Activated T-helper 2 cell treated with anti-CD3 and anti-CD28 coated beads, Interferon-gamma antibody, Interleukin-2, Interleukin-4, amounts not matched to agents 10 μg/mL and 5 μg/mL and 100 μg/mL, durations not matched to agents 14 hours and 24 hours and 36 hours (primary cell): ENCODE measurements at places on chromosomes 1 and 21. TPM values are rescaled to one million over a fixed set of nuclear protein-coding genes. Genes with fewer than 3 reads are reported as not detected.

Gene PRDM2
- 45.0 and 47.3 TPM in 2 replicates for total RNA-seq

Gene NTPCR
- 34.6 and 38.1 TPM in 2 replicates for total RNA-seq

Gene RXRG
- total RNA-seq: not detected in 2 replicates

Gene LCE1F
- not detected in 2 replicates for total RNA-seq

Gene PYGO2
- 30.4 and 30.6 TPM in 2 replicates for total RNA-seq

Gene CA14
- not detected in 2 replicates for total RNA-seq

Gene OR2L8
- total RNA-seq: 0.21 TPM in 2 replicates

Gene SLC44A5
- total RNA-seq: not detected in 2 replicates

DNA sequence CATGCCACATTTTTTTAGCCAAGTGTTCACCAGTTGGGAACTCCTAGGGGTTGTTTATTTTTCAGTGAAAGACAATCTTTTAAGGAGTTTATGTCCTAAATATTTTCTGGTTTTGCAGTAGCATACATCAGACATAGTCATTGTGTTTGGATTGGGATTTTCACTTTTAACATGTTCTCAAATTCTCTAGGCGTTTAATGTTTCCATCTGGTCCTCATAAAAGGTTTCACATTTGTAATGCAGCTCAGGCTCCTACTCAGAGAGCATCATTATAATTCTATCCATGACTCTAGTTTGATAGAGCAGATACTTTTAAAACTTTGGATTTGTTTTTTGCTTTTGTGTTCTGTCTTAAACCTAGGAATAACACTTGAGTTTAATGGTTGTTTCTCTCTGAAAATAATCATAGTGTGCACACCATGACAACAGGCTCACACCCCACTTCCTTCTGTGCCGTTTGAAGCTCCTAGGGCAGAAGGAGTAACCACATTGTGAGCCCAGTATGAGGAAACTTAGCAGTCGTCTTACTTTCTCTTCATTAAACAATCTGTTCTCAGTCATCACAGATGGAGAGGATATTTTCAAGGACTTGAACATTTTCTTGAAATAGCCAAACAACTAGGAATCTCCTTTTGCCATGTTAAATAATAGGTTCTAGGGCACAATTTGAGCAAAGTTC, 219.6 kb downstream of the PDE4B start:
- no peaks in the 10 kb centered on the region for H3K4me1 ChIP-seq
- no peaks in the 10 kb centered on the region for H3K36me3 ChIP-seq
- H3K4me3 ChIP-seq: no peak overlapping the region
- H3K27ac ChIP-seq: no peak overlapping the region
- H3K27me3 ChIP-seq: peaks cover 2% of the 10 kb centered on the region
- DNase-seq: no peak

DNA sequence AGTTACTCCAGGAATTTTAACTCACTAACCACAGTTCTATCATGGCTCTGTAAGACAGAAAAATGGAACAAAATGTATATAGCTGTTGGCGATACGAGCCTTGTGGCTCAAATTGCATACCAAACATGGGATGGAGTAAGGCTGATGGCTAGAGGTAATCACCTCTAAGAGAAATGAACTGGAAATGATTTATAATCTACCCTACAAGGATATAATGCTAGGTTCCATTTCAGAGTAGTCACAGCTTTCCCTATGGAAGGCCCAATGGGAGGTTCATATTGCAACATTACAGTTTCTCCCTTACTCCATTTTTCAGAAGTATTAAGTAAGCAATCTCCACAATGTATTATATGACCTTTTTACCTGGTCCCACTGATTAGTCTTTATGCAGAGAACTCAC, 61.6 kb downstream of the EDEM3 start:
- no peak for DNase-seq
- no peak overlapping the region for H3K4me3 ChIP-seq
- H3K27me3 ChIP-seq: no peaks in the 10 kb centered on the region
- H3K4me1 ChIP-seq: peaks cover 16% of the 10 kb centered on the region
- H3K36me3 ChIP-seq: peaks cover 45% of the 10 kb centered on the region

- H3K4me1 ChIP-seq: peaks cover 28% of the 10 kb centered on the region
- H3K27ac ChIP-seq: no peak overlapping the region
- H3K4me3 ChIP-seq: no peak overlapping the region
Measured at GRCh38 chr1:167666416-167666815, 36.4 kb downstream of the RCSD1 start.

DNA sequence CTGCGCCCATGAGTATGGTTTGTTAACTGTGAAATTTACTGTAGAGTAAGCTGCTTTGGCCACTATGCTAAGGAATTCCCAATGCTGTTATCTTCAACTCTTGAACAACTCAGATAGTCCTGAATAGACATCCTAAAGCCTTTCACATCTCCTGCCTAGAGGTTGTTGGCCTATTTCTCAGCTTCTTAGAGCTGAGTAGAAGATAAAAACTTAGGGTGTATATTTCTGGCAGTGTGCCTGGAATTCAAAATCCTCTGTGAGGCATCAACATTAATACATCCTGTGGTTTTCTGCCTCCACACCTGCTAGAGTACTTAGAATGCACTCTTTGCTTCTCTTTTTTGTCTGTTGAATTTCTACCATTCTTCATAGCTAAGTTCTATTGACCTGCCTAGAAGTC, 45.8 kb upstream of the RC3H1 start:
- DNase-seq: no peak
- H3K27me3 ChIP-seq: peaks cover 10% of the 10 kb centered on the region
- no peaks in the 10 kb centered on the region for H3K36me3 ChIP-seq
- no peak overlapping the region for H3K4me3 ChIP-seq

DNA sequence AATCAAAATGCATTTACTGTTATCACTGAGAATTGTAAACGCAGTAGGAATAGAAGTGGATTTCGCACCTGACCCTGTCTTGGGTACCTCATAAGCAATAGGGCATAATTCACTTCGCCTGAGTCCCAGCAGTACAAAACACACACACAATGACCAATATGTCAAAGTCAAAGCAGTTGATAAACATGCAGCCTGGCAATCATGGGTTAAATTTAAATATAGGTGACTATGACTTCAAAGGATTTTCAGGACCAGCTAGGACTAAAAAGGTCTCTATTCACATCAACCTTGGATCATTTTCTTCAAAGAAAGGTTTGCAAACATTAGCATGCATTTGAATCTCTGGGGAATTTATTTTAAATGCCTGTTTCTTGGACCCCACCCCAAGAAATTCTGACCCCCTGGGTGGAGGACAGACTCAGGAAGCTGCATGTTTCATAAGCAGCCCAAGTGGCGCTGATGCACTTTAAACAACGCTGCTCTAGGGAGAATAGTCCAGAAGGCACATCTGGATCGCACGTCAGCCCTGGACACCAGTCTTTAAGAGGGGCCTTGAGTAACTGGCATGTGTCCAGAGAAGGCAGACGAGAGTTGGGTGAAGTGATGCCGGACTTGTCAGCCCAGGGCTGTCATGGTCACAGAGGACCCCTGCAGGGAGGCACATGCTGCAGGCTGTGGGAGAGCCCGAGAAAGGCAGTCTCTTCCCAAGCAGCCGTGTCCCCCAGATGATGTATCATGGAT, 55.7 kb upstream of the EFHD2 start:
- peaks cover 9% of the 10 kb centered on the region for H3K27me3 ChIP-seq
- DNase-seq: no peak
- H3K4me3 ChIP-seq: no peak overlapping the region
- H3K27ac ChIP-seq: no peak overlapping the region

GRCh38 chr1:183444243-183444642, 26.1 kb upstream of the NMNAT2 start:
- no peaks in the 10 kb centered on the region for H3K4me1 ChIP-seq
- H3K4me3 ChIP-seq: no peak overlapping the region
- no peaks in the 10 kb centered on the region for H3K36me3 ChIP-seq

DNA sequence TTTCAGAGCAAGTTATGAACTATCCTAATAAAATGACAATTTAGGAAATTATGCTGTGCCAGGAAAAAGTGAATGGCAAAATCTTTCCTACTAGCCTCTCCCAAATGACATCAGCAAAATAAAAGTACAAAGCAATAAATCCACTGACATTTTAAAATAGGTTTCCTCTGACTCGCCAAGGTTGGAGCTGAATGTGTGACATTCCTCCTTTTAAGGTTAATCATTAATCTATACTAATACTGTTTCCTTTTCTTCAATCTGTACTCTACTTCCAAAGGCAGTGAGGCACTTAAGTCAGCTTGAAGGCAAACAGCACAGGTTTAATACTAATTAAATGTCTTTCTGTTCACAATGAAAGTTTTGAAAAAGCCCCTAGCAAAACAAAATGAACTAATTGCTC, 15.7 kb downstream of the RNF19B start:
- H3K4me3 ChIP-seq: no peak overlapping the region
- H3K27ac ChIP-seq: no peak overlapping the region
- DNase-seq: no peak
- H3K4me1 ChIP-seq: peaks cover 35% of the 10 kb centered on the region
- peaks cover 61% of the 10 kb centered on the region for H3K36me3 ChIP-seq
- H3K27me3 ChIP-seq: no peaks in the 10 kb centered on the region

DNA sequence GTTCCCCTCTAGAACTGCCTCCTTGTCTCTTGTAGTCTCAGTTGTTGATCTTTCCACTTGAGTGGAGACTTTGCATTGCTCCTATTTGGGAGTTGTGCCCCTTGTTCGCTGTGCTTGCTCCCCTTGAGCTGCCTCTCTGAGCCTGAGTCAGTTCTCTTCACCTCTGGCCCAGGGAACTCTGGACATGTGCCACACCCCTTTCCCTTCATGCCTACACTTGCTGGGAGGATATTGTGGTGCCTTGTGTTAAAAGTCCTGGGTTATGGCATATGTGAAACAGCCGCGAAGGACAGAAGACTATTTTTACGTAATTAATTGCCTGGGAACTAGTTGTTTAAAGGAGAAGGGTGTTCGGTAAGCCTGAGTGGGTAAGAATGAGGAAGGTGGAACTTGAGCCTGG, 32.2 kb upstream of the RPTN start:
- H3K4me3 ChIP-seq: no peak overlapping the region
- H3K4me1 ChIP-seq: peaks cover 4% of the 10 kb centered on the region
- no peak for DNase-seq

- H3K27ac ChIP-seq: no peak overlapping the region
- no peak for DNase-seq
- peaks cover 8% of the 10 kb centered on the region for H3K4me1 ChIP-seq
- no peak overlapping the region for H3K4me3 ChIP-seq
- H3K36me3 ChIP-seq: no peaks in the 10 kb centered on the region
Measured at GRCh38 chr1:16172964-16173446, 17.1 kb upstream of the EPHA2 start.

- H3K4me3 ChIP-seq: no peak overlapping the region
- peaks cover 71% of the 10 kb centered on the region for H3K27me3 ChIP-seq
- no peak overlapping the region for H3K27ac ChIP-seq
- no peak for DNase-seq
- H3K4me1 ChIP-seq: peaks cover 2% of the 10 kb centered on the region
Measured at GRCh38 chr1:217138173-217138765, 415.0 kb upstream of the ESRRG start.

DNA sequence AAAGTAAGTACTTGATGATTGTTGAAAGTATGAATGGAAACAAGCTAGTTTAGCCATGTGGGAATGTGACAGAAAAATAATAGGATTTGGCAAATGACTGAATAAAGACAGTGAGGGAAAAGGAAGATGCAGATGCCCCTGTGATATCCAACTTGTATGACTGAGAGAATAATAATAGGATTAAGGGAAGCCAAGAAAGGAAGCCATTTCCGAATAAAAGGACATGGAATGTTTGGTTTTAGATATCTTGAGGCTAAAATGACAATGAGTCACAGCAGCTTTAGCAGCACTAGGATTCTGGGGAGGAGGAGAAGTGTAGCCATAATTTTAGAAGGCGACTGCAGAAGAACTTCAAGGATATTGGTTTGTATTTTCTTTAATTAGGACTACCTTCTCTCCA, 109.2 kb downstream of the TTLL7 start:
- H3K27me3 ChIP-seq: peaks cover 2% of the 10 kb centered on the region
- H3K4me3 ChIP-seq: no peak overlapping the region
- no peaks in the 10 kb centered on the region for H3K4me1 ChIP-seq
- H3K36me3 ChIP-seq: no peaks in the 10 kb centered on the region

- H3K27me3 ChIP-seq: peaks cover 9% of the 10 kb centered on the region
- no peak for DNase-seq
- H3K4me3 ChIP-seq: no peak overlapping the region
Measured at GRCh38 chr1:61474269-61474817, 250.6 kb downstream of the TM2D1 start.

DNA sequence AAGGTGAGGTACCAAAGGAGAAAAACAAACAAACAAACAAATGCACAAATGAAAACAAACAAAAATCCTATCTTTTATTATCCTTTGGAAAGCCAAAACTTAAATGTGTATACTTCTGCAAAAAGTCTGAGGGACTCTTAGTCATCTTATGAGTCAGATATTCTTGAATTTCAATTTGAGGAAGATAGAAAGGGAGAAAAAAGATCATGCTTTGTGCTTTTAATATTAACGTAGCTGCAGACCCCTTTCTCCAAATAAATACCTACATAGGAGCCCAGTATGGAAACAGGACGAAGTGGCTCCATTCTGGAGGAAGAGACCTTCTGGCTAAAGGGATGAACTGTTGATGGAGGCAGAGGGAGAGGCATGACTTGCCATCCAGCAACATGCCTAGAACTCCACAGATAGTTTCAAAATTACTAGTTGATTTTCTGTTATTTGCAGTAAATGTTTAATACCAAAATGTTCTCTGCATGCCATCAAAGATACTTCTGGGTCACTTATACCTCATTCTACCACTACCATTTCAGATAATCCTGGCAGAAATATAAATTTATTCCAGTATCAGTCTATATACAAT, 25.4 kb downstream of the NUP210L start:
- H3K4me1 ChIP-seq: peaks cover 10% of the 10 kb centered on the region
- no peak overlapping the region for H3K27ac ChIP-seq
- DNase-seq: no peak
- H3K27me3 ChIP-seq: no peaks in the 10 kb centered on the region
- no peaks in the 10 kb centered on the region for H3K36me3 ChIP-seq

DNA sequence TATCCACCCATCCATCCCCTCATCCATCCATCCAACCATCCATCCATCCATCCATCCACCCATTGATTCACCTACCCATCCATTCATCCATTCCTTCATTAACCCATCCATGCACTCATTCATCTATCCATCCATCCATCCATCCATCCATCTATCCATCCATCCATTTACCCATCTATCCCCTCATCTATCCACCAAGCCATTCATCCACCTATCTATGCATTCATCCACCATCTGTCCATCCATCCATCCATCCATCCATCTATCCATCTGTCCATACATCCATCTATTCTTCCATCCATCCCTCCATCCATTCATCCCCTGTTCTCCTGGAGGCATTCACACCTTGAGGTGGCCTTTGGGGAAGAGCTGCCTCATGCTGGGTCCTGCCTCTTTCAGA, 107.0 kb downstream of the PRDM16 start:
- DNase-seq: no peak
- no peaks in the 10 kb centered on the region for H3K36me3 ChIP-seq
